ENCODE measurements at places on chromosomes 1 and 21.

DNA sequence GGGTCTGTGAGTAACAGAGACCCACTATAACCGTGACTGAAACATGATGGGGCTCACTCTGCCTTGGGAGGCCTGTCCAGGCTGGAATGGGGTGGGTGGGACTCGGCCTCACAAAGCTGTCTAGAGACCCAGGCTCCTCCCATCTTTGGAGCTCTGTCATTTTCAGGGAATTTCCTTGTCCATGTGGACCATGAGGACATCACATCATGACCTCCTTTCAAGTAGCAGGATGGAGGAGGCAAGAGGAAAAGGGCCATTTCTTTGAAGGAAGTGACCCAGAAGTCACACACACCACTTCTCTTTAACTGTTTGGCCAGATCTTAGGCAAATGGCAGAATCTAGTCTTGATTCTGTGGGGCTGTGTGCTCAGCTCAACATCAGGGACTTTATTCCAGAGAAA, 79.9 kb downstream of the CNIH3 start:
- no peak for DNase-seq

DNA sequence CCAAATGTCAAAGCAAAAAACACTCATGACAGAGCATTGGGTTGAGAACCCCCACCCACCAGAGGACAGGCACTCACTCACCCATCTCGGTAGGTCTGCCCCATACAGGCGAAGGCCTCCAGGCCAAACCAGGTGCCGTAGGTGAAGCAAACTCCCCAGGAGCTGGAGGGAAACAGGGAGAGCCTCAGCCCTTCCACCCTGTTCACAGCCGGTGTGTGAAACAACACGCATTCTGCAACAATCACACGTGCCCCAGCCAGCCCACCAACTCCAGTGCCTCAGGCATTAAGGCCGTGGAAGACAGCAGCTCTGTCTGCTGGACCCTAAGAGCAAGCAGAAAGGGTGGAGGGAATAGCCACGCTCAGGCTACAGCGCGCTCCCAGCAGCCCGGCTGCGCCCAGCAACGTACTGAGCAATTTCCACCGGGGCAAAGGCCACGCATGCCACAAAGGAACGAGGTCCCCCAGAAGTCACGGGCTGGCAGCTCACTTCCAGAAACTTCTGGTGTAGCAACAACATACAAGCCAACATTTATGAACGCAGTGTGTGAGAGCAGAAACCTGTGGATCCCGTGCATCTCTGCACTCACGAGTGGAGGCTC, 11.4 kb upstream of the SPATC1L start:
- DNase-seq: no peak

DNA sequence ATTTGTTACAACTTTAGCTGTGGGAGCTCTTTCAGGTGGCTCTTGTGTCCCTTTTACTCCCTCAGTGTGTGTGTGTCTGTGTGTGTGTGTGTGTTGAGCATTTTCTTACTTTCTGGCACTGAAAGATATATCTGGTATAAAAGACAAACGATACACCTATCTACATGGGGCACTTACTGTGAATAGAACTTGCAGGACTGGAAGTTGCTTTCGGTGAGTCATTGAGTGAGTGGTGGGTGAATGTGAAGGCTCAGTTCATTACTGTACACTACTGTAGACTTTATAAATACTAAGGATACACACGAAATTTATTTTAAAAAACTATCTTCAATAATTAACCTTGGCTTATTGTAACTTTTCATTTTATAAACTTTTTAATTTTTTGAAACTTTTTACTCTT, 38.7 kb downstream of the BTBD8 start:
- DNase-seq: no peak

DNA sequence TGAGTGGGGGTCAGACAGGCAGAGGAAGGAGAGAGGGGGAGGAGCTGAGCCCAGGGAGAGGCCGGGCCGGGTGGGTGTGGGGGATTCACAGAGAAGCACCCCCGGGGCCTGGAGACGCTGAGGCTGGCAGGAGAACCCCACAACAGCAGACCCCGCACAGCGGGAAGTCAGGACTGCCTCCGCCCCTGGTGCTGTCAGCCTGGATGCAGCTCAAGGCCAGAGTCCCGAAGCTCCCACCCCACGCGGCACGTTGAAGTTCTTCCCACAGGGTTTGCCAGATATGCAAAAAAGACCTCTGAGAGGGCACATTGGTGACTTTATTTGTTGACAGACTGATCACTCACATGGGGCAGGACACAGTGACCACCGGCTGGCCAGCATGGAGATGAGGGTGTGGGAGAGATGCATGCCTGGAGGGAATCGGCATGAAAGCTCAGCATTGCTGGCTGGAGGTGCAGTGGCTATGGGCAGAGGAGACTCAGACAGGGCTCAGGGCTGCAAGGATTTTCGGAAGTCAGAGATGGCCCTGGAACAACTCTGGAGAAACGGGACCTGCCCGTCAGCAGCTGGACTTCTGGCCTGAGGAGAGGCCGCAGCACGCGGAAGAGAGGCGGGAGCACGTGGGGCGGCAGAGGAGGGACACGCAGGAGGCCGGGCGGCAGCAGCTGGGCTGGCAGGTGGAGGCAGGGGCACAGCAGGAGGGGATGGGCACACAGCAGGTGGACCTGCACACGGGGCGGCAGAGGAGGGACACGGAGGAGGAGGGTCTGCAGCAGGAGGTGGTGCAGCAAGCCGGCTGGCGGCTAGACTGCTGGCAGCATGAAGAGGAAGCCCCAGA, 885 bp downstream of the KRTAP10-3 start:
- DNase-seq: no peak

- DNase-seq: no peak
Observed at GRCh38 chr1:178688244-178688643, 36.8 kb upstream of the RALGPS2 start.

- no peak for DNase-seq
Observed at GRCh38 chr1:64757213-64757612, 12.3 kb downstream of the RAVER2 start.

Data from C1 segment of cervical spinal cord (tissue), 14 donors.